Right cardiac atrium (tissue), 5 donors: ENCODE measurements at places on chromosomes 5 and 9. TPM values are rescaled to one million over a fixed set of nuclear protein-coding genes. Genes with fewer than 3 reads are reported as not detected.

The CFAP90 gene
- 0.05 TPM for polyA plus RNA-seq

The DAB2IP gene
- 25.5 TPM for polyA plus RNA-seq

The IFNA21 gene
- not detected for polyA plus RNA-seq

The FCN2 gene
- 0.72 TPM for polyA plus RNA-seq
